Stimulated activated CD4-positive, alpha-beta T cell treated with anti-CD3 and anti-CD28 coated beads, Interleukin-12 subunit alpha, Interleukin-12 subunit beta, amount 100 ng/mL, for 48 hours (primary cell): ENCODE measurements at places on chromosomes 3 and 15.

DNA sequence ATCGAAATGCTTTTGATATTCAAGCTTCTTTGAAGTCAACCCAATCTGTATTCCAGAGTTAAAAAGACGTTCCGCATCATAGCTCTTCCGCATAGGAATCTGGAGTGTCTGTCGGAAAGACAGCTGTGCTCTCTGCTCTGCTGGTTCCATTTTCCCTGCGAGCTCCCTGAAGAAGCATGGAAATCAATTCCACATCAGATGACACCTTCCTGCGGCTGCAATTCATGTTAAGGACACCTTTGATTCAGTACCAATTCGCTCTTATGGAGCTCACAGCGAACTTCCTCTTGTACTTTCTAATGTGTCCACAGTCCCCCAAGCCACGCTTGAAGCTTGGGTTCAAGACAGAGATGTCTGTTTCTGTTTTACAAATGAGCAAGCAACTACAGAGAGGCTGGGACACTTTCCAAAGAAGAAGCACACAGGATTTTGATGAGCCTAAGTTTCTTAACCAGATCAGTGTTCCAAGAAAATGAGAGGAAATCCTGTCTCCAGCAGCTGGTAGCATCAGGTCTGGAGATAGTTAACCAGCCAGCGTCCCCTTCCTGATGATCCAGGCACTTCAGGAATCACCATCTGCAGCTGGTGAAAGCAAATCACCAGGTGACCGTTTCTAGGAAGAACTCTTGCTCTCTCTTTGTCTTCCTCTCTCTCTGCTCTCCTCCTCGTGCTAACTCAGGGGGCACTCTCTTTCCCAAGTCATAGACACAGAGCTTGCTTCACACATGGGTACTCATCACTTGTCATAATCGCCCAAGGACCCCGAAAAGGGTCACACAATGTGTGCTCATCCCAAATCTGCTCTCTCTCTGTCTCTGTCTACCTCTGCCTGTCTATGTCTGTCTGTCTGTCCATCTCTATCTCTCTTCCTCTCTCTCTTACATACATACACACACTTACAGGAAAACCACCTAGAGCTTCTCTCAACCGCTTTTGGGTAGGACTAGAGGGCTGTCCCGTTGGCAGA is 281.8 kb downstream of the FAM43A start:
- DNase-seq: no peak

- no peak for DNase-seq
These were observed 12.1 kb downstream of the GAP43 start for GRCh38 chr3:115635406-115635805.

DNA sequence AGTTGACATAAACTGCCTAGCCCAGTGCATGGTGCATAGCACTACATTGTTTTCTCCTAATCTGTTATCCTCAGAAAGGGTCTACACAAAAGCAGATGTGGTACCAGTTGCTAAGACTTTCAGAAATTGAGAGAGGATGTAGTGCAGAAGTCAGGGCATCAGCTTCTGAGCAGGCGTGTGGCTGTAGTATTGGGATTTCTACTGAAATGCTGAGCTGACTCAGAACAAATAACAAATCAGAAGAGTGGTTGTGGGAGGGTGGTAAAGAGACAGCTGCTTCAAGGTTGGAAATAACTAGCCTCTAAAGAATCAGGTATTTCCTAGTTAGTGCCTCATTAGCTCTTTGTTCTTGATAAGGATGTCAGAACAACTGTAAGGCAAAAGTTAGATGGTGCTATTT is 161.3 kb downstream of the AKAP13 start:
- peak; percentile 27 for DNase-seq

DNA sequence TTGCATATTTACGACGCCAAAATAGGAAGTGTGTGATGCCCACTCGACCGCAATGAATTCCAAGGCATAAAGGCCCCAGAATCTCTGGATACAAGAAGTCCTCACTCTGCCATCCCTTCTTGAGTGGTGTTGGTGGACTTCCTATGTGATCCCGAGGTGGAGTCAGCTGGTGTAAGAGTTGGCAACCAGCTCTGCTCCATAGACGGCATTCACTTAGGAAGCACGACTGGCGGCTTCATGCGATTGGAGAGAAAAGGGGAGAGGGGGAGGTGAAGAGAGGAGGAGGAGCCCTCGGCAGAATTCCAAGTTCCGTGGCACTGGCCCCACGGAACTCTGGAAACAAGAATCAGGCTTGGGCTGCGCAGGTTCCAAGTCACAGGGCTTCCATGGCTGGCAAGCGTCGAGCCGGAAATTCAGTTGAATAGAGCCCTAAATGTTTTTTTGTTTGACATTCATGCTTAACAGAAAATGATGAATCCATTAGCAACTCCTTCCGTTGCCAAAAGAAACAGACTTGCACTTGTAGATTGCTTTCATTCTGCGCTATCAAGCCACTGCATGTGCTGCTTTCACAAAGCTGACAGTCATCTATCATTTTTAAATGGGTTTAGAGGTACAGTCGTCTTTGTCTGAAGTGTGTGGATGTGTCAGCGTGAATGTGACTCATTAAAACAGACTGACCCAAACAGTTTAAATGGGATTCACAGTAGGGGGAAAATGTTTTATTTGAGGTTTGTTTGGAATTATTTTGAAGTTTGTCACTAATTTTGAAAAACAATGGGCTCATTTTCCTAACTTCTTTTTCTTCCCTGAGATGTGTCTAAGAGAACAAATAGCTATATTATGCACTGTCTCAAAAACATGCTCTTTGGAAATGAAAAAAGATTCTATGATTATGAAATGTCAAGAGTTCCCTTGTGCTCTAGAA is 428.3 kb upstream of the ATP11B start:
- DNase-seq: no peak

DNA sequence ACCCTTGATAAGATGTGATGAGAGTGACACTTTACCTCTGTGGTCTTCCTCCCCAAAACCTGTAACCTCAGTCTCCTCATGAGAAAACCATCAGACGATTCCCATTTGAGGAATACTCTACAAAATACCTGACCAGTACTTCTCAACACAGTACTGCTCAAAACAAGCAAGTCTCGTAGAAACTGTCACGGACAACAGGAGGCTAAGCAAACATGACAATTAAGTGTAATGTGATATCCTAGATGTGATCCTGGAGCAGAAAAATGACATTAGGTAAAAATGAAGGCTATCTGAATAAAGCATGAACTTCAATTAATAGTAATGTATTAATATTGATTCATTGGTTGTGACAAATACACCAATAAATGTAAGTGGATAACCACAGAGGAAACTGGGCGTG is 113.6 kb downstream of the CACNA2D3 start:
- no peak for DNase-seq

DNA sequence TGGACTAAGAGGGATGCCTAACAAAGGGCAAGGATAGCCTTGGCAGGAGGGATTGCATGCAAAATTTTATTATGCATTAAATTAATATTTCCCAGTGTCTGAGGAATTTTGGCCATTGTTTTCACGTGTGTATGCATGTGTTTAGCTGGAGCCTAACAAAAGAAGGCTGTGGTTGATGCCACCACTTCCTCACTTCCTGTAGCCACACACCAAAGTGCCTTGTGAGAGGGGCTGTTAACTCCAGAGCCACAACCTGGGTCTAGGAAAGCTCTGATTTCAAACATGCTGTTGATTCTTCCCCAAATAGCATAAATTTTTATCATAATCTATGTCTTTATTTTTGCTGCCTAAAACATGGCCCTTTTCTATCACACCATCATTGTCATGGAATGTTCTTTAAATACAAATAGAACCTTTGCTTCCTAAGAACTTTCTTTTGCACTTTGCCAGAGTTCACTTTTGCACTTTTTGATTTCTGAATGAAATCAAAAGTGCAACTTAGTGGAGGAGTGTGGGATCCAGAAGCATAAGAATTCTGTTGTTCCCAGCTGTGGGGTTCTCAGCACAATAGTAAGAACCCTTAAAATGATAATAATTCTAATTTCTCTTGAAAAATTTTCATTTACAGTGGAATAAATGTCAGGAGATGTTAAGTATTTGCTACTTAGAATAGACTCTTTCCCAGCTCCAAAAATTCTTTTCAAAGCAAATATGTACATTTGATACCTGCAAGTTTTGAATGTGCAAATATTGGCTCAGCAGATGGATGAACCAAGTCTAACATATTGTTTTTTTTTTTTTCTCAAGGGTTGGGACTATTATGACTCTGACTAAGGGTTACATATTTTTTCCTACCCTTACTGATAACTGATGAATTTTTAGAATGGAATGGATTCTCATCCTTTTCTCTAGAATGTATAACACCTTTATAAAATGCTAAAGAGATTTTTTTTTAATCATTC is 35.6 kb upstream of the SPTSSB start:
- DNase-seq: no peak

DNA sequence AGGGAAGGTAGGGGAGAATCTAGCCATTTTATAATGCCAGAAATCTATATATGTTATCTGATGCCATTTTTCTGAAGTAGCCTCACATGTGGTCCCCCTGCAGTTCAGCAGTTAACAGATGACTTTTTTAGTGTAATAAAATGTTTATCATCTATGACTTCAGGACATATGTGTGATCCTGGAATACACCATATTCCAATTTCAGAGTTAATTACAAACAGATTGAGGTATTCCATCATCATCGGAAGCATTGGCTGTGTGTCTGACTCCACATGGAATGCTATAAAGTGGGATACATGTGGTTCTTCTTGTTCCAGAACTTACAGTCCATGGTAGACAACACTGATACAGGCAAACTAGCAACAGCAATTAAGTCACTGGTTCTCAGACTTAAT is 45.9 kb upstream of the LIMD1 start:
- no peak for DNase-seq

- DNase-seq: no peak
These were observed 155.5 kb downstream of the PLD1 start for GRCh38 chr3:171654809-171655208.

GRCh38 chr3:46997453-46998091 is 18.1 kb downstream of the NBEAL2 start:
- DNase-seq: no peak

- DNase-seq: no peak
These were observed 88.1 kb downstream of the MECOM start for GRCh38 chr3:169575381-169575780.

DNA sequence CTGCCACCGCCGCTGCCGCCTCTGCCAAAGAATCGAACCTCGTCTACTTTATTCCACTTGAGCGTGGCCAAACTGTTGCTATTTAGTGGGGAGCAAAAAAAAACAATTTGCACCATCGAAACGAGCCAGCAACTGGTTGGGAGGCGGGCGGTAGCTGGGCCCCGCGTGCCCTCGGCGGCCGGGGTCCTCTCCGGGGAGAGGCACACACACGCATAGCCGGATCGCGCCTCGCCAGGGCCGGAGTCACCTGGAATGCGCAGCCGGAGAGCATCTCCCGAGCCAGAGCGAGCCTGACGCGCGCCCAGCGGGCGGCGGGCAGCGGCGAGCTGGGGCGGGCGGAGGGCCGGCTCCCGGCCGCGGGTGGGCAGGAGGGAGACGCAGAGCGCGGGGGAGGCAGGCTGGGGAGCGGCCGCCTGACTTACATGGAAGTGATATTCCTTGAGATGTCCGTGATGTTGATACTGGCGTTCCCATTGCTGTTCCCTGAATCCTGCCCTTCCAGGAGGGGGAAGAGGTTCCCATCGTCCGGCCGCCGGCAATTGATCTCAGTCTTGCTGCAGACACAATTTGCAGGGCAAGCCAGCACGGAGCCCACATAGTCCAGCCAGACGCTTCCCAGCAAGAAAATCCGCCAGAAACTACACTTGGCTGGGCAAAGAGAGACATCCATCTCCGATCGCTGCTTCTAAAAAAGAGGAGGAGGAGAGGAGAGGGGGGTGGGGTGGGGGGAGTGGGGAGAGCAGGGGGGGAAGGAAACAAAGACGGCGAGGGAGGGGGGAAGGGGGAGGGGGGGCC is 858 bp downstream of the NTRK3 start:
- DNase-seq: no peak

DNA sequence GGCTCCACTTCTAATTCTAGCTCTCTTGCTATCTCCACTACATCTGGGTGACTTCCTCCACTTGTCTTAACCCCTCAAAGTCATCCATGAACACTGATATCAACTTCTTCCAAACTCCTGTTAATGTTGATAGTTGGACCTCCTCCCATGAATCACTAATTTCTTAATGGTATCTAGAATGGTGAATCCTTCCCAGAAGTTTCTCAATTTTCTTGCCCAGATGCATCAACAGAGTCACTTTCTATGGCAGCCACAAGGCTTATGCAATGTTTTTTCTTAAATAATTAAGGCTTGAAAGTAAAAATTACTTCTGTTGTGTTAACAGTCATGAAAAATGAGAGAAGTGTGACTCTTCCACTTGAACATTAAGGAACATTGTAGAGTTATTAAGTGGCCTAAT is 164.3 kb downstream of the PCCB start:
- DNase-seq: no peak

DNA sequence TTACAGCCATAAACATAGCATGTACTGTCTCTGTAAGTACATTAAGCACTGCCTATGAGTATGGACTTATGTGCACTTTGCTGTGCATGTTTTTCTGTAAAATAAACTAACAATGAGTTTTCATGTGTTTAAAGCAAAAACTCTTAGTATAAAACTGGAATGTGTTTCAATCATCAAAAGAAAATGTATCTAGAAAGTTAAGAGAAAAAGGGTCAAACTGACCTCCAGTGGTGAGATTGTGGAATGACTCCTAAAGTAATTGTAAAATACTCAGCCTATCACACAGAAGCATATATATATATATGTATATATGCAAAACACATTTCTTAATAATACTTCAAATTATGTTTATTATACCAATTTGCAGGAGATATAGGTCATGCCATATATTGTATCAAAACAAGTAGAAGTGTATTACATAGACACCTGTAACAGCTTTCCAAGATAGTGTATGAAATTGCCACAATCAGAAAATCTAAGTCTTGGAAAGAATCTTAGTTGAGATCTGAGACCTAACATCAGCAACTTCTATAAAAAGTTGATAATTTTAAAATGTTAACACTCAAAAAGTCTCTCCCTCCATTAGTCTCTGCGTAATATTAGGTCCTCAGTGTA is 199.6 kb downstream of the FMN1 start:
- no peak for DNase-seq

DNA sequence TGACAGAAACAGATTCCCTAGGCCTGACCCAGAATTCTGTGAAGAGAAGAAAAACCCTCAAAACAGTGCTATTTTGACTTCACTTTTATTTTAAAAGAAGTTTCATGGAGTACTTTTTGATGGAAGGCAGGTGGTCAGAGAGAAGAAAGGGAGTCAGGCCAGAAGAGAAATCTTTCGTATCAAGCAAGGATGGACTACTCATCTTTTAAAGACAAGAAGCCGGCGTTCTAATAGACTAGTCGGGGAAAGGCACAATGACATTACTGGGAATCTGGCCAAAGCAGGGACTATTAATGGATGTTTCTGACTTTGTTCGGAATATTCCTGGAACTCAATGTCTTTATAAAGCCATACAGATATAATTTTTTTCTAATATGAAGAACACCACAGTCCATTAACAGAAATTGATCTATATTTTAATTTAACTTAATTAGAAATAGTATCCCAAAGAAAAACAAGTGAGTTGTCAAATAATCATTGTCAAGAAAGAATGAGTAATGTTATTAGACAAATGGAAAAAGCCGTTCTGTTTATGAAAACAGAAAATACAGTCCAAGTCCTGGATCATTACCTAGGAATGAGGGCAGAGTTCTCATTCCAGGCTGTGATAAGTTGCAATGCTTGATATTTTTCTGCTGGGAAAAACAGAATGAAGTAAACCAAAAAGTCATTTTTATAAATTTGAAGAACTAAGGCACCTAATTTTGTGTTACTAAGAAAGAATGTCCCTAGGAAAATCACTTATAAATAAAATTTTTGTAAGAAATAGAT is 23.7 kb upstream of the PCOLCE2 start:
- DNase-seq: no peak

- DNase-seq: no peak
These were observed 614.8 kb downstream of the ZIC1 start for GRCh38 chr3:148023994-148024393.

GRCh38 chr15:66251790-66252684 is 1.5 kb downstream of the MEGF11 start:
- DNase-seq: peak; percentile 42

GRCh38 chr3:182149594-182149993 is 437.9 kb downstream of the SOX2 start:
- DNase-seq: no peak
